ENCODE measurements at places on chromosomes 5 and 9.

GRCh38 chr5:147156012-147156411 is 78.8 kb upstream of the STK32A start:
- no peak for DNase-seq

GRCh38 chr5:133482028-133482427 is 130.3 kb downstream of the FSTL4 start:
- no peak for DNase-seq

DNA sequence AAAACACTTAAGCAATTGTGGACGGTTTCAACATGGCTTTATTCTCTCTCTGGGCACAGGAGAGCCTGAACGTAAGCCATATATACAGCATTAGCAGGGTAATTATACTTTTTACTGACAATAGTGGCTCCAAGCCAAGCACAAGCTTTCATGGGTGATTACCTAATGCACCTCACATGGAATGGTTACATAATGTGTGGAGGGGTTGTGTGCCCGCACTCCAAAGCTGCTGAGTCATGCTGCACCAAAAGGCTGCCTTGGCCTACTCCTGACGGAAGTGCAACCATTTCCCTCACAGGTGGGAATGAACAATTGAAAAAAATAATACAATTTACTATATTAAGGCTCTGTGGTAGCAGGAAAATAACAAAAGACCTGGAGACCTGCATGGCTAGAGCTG is 86.5 kb upstream of the ATP10B start:
- no peak for DNase-seq

- DNase-seq: no peak
Measured at GRCh38 chr5:1874771-1875220, 7.9 kb downstream of the IRX4 start.

GRCh38 chr5:148418511-148418910 is 34.8 kb downstream of the FBXO38 start:
- no peak for DNase-seq

DNA sequence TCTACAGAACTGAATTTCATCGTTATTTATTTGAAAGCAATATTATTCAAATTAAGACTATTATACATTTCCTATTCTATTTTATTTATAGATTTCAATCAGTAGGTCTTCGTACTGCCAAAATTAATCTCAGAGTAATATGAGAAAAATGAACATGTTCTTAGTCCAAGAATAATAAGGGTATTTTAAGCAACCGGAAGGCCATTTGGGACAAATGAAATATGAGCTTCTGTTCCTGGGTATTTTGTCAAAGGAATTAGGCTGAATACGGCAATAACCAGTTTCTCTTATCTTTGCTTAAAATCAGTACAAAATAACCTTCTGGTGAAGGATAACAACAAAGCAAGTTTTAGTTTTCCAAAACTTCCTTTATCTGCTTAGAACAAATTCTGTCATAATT is 410.3 kb upstream of the PRR16 start:
- DNase-seq: no peak

GRCh38 chr5:102891175-102891574 is 136.1 kb downstream of the PAM start:
- DNase-seq: no peak

GRCh38 chr5:129670957-129671500 is 76.9 kb upstream of the MINAR2 start:
- DNase-seq: no peak

- no peak for DNase-seq
Measured at GRCh38 chr5:107293541-107294210, 377.1 kb downstream of the EFNA5 start.

DNA sequence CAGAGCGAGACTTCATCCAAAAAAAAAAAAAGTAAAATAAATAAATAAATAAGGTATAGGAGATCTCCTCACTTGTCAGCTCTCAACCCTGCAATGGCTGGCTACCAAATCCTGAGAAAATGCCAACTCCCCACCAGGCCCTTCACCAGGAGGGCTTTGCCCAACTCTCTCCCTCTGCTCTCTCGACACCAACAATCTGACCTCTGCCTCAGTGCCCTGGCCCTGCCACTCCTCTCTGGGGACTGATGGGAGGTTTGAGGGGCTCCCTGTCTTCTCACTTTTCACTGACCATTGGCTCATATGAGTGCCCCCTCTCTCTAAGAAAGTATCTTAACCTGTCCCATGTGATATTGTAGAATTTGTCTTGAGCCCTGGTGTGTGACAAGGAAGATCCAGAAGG is 52.6 kb upstream of the SH3PXD2B start:
- DNase-seq: no peak

- no peak for DNase-seq
Measured at GRCh38 chr5:35785601-35786085, 71.0 kb upstream of the IL7R start.

DNA sequence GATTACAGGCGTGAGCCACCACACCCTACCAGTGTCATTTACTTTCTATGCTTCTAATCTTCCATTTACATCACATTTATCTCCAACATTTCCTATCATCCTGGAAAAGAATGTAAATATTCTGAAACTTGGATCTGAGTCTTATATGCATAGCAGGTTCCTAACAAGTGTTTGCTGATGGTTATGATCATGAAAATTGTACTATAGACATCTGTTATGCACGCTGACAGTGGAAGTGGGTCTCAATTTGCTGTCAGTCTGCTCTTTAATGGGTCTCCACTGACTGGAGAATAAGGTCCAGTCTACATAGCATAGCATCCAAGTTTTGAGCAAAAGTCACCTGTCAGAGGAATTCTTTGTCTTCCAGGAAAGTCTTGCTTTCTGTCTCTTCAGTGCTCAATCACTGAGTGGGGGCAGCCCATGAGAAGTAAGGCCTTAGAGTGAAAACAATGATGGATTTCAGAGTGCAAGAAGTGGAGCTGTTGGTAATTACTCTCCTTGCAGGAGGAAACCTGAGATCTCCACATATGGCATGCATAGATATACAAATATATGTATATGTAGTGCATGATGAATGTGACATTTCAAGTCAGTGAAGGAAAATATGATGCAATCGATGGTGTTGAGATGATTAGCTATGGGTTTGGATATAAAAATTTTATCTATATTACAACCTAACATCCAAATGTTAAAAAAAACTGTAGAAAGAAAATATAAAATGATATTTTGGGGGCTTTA is 29.2 kb upstream of the MSANTD3 start:
- DNase-seq: no peak

DNA sequence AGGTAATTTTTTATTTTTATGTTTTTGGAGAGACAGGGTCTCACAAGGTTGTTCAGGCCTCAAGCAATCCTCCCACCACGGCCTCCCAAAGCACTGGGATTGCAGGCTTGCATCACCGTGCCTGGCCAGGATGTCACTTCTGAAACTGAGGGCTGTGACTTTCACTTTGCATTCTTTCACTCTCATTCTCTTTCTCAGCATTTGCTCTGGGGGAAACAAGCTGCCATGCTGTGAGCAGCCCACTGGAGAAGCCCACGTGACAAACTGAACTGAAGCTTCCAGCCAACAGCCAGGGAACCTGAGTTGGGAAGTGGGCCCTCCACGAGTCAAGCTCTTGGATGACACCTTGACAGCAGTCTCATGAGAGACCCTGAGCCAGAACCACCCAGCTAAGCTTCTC is 109.4 kb downstream of the C5orf15 start:
- DNase-seq: no peak

DNA sequence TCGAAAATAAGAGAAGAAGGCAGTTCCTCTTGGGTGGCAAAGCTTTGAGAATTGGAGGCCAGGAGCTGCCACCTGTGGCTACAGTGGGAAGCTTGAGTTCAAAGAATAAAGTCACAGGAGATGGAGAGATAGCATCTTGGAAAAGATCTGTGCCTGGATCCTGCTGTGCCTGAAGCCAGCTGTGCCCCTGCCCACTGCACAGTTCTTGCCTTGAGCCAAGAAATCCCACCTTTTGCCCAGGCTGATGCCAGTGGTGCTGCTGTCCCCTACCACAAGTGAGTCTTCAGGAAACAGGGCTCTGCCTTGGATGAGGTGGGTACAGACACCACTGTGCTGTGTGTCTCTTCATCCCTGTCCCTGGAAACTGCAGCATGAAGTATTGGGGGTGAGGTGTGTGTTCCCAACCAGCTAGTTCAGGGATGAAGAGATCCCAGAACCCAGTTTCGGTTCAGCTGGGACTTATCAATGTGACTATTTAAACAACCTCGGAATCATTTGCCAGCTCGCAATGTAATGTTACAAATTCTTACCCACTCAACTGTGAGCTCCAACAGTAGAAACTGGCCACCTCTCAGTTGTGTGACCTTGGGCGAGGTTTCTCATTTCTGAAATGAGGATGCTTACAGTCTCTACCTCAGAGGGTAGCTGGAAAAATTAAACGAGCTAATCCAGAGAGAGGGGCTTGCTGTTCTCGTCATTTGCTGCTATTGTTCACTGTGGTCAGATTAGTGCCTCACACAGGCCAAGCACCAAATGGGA is 5.9 kb downstream of the IER5L start:
- DNase-seq: no peak

GRCh38 chr5:51378061-51378409 is 5.2 kb upstream of the ISL1 start:
- DNase-seq: no peak

GRCh38 chr9:137077758-137078693 is 709 bp downstream of the UAP1L1 start:
- no peak for DNase-seq

GRCh38 chr9:131690941-131691573 is 48.8 kb downstream of the RAPGEF1 start:
- no peak for DNase-seq

DNA sequence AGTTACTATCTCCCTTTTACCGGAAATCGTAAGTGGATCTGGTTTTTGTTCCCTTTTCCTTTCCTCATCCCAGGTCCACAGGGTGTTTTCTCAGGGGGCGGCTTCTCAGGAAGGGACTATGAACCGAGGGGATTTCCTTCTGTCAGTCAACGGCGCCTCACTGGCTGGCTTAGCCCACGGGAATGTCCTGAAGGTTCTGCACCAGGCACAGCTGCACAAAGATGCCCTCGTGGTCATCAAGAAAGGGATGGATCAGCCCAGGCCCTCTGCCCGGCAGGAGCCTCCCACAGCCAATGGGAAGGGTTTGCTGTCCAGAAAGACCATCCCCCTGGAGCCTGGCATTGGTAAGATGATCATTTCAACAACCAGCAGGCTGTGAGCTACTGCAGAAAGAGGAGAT is 75.8 kb downstream of the GOLPH3 start:
- DNase-seq: no peak

Measured in activated T-cell treated with anti-CD3 and anti-CD28 coated beads for 24 hours (primary cell).